ENCODE measurements at places on chromosomes 12 and 14.

- no peak for DNase-seq
Observed at GRCh38 chr14:89458713-89459420, 41.8 kb upstream of the FOXN3 start.

DNA sequence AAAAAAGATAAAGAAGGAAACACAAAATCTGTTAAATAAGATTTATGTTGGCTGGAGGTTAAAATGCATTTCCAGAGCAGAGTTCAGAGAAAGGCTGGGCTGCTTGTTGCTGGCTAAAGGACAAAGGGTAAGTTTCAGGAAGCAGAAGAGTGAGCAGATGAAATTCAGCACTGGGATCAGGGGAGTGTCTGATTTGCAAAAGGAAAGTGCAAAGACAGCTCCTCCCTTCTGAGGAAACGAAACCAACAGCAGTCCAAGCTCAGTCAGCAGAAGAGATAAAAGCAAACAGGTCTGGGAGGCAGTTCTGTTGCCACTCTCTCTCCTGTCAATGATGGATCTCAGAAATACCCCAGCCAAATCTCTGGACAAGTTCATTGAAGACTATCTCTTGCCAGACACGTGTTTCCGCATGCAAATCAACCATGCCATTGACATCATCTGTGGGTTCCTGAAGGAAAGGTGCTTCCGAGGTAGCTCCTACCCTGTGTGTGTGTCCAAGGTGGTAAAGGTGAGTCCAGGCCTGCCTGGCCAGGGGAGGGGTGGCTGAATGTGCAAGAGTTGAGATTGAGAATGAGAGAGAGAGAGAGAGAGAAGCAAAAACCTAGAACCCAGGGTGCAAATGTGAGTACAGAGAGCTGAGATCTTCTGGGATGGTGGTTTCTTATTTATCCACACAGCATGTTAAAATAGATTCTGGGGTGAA lies at the start of gene OAS1:
OAS1 (plus strand) TSS at position 251 of the 703 bp plus-strand sequence; CDS start at position 329, 78 bp downstream.
- peak; percentile 51 for DNase-seq

DNA sequence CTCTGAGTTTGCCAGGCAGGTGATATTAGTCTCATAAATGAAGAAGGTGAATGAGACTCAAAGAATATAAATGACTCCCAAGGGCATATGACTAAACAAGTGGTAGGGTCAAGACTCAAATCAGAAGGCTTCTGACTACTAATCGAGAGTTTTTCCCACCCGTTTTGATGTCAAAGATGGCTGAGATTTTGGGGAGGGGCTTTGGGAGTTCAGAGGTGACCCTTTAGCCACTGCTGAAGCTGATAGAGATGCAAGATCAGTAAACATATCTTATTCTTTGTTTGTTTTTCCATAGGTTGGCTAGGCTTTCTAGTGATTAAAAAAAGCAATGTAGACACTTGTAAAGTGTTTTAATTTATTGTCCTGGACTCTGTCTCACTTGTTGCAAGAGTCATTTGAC lies 239.6 kb upstream of the PLEKHG7 start:
- DNase-seq, result no peak

DNA sequence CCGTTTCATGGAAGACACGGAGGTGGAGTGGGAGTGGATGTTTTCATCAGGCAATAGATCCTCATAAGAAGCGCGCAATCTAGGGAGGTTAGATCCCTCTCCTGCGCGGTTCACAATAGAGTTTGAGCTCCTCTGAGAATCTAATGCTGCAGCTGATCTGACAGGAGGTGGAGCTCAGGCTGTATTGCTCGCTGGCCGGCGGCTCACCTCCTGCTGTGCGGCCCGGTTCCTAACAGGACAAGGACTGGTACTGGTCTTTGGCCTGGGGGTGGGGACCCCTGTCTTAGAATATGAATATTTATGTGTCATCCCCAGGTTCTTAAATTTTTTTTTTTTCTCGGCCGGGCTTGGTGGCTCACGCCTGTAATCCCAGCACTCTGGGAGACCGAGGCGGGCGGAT lies 36.7 kb downstream of the PRICKLE1 start:
- no peak for DNase-seq

DNA sequence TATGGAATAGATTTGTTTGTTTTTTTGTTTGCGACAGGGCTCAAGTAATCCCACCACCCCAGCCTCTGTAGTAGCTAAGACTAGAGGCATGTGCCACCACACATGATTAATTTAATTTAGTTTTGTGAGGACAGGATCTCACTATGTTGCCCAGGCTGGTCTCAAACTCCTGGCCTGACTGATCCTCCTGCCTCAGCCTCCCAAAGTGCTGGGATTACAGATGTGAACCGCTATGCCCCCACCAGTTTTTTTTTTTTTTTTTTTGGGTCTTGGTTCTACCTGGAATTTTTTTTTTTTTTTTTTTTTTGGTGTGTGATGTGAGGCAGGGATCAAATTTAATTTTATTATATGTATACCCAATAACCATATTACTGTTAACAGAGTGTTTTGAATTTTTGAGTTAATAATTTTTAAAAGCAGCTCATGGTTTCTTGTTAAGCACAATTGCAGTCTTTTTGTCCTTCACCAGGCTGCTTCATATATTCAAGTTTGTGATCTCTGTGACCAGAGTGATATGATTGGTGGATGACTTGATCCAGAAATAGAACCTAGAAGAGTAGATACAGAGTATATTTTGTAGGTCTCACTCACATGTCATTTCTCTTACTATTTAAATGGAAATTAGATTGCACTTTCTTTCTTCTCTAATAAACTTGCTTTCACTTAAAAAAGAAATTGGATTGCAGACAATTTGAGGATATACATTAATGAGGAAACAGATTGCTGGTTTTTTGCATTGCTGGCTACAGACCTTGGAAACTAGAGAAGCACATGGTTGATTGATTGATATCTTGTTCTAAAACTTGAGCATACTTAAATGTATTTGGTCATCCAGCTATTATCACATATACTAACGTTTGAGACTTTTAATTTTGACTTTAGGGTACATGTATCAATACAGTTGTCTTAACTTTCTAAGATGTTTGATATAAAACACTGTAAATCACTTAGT lies 13.2 kb downstream of the ADIPOR2 start:
- DNase-seq, result no peak

- DNase-seq, result no peak
Observed at GRCh38 chr12:104384141-104384880, 72.4 kb upstream of the CHST11 start.

DNA sequence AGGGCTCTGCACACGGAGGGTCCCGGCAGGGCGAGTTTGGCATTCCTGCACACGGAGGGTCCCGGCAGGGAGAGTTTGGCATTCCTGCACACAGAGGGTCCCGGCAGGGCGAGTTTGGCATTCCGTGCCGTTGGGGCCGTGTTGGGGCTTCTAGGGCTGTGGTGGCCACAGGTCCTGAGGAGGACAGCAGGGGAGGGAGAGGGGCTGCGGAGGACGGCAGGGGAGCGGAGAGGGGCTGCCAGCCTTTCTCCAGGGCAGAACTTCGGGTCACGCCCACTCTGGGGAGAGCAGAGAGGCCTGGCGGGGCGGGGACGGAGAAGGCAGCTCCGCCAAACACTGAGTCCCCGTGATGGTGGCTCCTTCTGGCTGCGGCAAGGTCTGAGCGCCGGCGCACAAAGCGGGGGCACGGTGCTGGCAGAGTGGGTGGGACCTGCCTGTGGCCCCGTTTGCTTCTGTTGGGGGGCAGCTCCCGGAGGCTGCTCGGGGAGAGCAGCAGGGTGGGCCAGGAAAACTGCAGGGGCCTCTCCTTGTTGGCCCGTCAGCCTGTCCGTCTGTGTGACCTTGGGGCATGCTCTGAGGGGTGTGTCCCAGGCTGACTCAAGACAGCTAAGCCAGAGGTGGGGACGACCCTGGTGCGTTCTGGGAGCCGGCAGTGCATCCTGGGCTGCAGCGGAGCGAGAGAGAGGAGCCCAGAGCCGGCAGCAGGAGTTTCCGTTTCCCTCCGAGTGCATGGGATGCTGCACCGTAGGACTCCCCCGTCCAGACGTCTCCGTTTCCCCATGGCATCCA lies 60.2 kb downstream of the LRCOL1 start:
- DNase-seq, result peak; percentile 28

DNA sequence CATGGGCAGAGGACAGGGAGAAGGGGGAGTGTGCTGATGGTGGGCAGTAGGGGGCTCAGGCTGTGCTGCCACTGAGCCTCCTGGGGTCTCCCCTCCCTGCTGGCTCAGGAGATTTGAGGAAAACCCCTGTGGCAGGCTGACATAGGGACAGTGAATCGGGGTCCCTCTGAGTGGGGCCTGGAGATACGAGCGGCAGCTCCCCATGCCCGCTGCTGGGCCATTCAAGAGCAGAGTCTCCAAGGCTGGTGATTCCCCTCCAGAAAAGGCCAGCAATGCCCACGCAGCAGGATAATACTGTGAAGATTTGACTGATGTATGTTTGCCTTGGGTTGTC lies 288.7 kb upstream of the SFSWAP start:
- DNase-seq, result no peak

DNA sequence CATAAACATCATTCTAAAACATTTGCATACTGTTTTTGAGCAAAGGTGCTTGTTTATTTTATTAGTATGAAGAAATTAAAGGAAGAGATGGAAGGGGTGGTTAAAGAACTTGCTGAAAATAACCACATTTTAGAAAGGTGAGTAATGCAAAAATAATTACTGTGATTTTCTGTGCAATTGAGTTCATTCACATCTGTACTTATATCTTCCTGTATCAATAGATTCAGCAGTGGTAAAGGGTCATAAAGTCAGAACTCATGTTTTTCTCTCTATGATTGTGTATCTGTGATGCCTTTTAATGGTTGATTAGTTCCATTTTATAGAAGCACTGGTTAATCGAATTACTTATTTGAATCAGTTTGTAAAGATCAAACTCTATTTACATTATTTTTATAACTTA lies 46.0 kb downstream of the TBK1 start:
- DNase-seq, result no peak

DNA sequence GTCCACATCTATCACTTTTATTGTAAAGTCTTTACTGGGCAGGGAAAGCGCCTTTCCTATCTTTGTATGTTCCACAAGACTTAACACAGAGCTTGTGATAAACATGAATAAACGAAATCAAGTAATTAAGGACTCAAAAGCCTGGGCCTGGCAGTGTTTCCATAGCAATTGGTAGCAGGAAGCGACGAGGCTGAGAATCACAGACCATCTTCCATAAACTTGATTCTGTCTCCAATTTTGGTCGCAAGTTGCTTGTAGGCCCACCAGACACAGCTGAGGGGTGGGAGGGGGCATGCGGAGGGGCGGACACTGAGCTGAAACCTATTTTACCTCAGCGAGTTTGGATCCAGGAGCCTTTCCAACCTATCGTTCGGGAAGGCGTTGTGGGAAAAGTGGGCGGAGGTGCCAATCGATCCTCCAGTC lies 302 bp downstream of the CCDC38 start:
- peak; percentile 31 for DNase-seq

GRCh38 chr14:32998433-32998832 lies 59.8 kb downstream of the NPAS3 start:
- peak; percentile 54 for DNase-seq

DNA sequence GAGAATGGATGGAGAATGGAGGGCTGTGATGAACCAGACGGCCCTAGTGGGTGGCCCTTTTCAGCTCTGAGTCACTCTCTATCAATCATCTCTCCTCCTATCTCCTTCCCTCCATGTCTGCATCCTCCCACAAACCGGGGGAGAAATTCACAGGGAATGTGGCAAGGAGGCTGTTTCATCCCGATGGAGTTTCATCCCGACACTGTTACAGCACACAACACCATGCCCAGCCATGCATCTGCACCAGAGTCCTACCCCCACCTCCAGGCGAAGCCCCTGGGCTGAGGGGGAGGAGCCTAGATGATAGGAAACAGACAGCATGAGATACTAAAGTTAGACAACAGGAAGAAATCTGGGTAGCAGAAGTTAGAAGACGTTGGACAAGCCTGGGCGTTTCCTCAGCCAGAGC lies 20.8 kb downstream of the SLC8B1 start:
- peak; percentile 16 for DNase-seq

Measured in GM23248 (cell line).